ENCODE measurements at places on chromosomes 3 and 15.

DNA sequence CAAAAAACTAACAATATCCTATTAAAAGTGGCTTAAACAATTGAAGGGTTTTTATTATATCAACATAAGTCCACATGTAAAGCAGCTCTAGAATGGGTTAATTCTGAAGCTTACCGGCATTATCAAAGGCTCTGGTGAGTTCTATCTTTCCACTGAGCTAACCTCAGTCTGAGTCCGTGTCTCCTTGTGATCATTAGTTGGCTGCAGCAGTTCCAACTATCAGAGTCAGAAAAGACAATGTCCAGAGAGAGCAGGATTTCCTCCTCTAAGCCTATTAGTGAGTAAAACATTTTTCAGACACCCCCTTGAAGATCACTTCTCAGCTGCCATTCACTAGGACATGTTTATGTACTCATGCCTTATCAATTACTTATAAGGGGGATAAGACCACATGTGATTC is 49.9 kb downstream of the DHX36 start:
- no peak for DNase-seq

DNA sequence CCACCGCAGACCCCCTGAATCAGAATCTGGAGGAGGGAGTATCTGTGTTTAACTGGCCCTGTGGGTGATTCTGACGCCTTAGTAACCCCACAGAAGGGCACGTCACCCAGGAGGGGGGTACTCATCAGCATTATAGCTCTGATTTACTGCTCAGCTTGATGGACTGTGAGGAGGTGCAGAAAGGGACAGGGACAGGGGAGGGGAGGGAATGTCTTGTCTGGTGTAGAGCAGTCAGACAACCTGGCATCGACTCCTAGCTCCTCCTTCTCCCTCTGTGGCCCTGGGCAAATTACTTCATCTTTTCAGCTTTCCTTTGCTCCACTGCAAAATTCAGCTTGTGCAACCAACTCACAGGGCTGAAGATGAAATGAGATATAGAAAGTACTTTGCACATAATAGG is 42.3 kb upstream of the GLCE start:
- no peak for DNase-seq

DNA sequence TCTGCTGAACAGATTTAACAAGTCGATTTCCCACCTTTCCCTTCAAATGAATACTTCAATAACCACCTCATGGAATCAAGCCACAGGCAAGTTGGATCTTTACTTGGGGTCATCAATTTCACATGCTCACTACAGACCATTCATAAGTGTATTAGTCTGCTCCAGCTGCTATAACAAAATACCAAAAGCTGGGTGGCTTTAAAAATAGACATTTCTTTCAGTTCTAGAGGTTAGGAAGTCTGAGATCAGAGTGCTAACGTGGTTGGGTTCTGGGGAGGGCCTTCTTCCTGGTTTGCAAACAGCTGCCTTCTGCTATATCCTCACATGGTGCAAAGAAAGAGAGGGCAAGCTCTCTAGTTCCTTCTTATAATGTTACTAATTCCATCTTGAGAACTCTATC is 5.1 kb downstream of the GPR176 start:
- no peak for DNase-seq

- DNase-seq: peak; percentile 95
These were observed at the start of gene OXTR for GRCh38 chr3:8769088-8769822. Gene OXTR (minus strand): TSS chr3:8769613. CDS start chr3:8768187, 1,426 bp downstream.

DNA sequence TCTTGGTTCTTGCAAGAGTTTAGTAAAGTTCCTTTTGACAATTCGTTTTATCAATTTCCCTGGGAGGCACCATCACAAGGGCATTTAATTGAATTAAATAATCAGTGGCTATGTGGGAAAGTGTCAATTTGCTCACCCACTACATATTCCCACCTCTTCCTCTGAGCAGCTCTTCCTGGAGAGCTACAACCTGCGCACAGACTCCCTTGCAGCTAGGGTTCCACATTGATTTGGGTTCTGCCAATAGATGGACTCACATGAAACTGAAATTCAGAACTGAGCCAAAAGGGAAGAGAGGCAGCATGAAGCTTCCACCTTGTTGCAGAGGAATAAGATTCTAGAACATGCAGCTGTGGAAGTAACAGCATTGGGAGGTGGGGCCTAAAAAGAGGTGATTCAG is 94.8 kb downstream of the TLE3 start:
- DNase-seq: no peak

GRCh38 chr3:105798381-105798934 is 70.4 kb downstream of the CBLB start:
- no peak for DNase-seq

DNA sequence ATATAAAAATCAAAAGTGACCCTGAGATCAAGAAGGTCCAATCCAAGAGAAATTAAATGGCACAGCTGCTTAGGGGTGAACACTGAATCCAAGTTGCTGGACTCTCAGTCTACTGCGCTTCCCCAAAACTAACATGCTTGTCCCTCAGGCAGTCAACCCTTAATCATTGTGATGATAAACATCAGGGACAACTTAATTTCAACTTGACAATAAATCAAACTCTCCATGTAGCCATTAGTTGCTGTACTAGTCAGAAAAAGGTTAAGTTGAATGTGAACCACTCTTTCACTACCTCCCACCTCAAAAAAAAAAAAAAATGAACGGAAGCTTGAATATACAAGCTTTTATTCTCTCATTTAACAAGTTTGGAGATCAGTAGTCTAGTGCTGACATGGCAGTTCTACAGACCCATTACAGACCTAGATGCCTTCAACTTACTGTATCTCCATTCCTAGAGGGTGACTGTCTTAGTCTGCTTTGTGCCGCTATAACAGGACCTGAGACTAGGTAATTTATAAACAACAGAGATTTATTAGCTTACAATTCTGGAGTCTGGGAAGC is 185.7 kb downstream of the FHIT start:
- no peak for DNase-seq

GRCh38 chr3:172079326-172079976 is 40.1 kb downstream of the FNDC3B start:
- DNase-seq: no peak

DNA sequence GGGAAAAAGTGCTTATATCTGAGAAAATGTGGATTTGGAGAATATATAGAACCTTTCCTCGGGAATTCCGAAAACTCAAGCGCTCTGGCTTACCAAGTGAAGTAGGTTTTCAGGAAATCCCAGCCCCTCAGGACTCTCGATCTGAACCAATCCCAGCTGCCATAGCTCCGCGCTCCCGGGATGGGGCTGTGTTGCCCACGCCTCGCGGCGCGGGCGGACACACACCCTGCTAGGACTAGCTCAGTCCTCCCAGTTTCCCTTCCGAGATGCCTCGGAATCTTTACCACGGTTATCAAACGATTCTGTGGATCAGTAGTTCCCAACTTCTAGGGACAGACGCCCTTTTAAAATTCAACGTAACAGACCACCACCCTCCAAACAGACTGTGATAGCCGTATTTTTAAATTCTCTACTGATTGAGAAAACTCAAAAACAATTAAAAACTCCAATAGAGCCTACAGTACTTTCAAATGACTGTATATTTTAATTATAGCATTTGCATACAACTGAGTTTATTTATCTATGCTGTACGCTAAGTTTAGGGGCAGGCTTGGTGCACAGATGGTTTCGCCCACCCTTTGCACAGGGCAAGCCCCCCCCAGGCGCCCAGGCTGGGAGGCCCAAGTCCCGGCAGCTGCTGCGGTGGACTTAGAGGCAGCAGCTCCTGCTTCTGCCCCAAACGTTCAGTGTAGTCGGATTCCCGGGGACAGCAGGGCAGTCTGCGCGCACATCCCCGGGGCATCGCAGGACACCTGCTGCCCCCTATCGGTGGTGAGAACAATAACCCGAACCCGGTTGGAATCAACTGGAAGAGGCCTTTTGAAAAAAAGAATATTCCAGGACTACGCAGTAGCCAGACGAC is 52.3 kb downstream of the CCDC54 start:
- DNase-seq: peak; percentile 85

Measured in iPS-NIHi11 (cell line).